ENCODE measurements at places on chromosomes 16 and 17.
A peak's percentile ranks its signal among the peaks of the same experiment; 100 is the strongest.

GRCh38 chr16:53948326-53948725 lies 244.4 kb downstream of the FTO start:
- no peak for DNase-seq

DNA sequence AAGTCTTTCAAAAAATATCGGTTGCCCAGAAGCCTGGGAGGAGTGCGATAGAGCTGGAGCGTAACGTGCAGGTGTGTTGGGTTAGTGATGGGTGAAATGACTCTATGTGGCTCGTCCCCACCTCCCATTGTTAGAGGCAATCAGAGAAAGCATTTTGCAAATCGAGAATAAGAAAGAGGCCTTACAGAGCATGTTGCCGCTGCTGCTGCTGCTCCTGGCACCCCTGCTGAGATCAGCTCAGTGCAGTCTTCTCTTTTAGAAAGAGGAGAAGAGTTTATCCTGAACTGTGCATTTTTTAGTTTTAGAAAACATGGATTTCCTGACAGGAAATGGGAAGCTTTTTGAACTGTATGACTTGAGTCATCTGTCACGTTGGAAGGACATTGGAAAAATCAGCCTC lies 774.5 kb upstream of the RBFOX1 start:
- DNase-seq = no peak

DNA sequence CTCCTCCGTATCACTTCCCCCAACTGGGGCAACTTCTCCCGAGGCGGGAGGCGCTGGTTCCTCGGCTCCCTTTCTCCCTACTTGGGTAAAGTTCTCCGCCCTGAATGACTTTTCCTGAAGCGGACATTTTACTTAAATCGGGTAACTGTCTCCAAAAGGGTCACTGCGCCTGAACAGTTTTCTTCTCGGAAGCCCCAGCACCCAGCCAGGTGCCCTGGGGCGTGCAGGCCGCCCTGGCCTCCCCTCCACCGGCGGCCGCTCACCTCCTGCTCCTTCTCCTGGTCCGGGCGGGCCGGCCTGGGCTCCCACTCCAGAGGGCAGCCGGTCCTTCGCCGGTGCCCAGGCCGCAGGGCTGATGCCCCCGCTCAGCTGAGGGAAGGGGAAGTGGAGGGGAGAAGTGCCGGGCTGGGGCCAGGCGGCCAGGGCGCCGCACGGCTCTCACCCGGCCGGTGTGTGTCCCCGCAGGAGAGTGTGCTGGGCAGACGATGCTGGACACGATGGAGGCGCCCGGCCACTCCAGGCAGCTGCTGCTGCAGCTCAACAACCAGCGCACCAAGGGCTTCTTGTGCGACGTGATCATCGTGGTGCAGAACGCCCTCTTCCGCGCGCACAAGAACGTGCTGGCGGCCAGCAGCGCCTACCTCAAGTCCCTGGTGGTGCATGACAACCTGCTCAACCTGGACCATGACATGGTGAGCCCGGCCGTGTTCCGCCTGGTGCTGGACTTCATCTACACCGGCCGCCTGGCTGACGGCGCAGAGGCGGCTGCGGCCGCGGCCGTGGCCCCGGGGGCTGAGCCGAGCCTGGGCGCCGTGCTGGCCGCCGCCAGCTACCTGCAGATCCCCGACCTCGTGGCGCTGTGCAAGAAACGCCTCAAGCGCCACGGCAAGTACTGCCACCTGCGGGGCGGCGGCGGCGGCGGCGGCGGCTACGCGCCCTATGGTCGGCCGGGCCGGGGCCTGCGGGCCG lies 1.6 kb downstream of the HIC1 start:
- DNase-seq = peak; percentile 53

GRCh38 chr16:61295311-61295710 lies 740.9 kb downstream of the CDH8 start:
- no peak for DNase-seq

- no peak for DNase-seq
Observed at GRCh38 chr17:76014925-76015261, 12.2 kb downstream of the EVPL start.

GRCh38 chr16:83681381-83681956 lies 126.3 kb upstream of the HSBP1 start:
- no peak for DNase-seq

- no peak for DNase-seq
Observed at GRCh38 chr17:5840811-5841446, 229.2 kb upstream of the WSCD1 start.

DNA sequence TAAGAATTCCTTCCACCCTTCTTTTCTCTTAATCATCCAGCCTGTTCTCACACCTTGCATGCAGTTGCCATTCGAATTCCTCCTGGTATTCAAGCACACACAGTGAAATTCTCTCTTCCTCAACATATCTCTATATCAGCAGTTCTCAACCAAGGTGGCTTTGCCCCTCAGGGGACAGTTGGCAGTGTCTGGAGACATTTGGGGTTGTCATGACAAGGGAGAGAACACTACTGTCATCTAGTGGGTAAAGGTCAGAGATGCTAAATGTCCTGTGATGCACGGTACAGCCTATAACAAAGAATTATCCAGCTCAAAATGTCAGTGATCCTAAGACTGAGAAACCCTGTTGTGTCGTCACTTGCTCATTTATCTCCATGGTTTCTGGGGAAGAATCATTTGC lies 94.8 kb upstream of the CPHXL start:
- no peak for DNase-seq

- no peak for DNase-seq
Observed at GRCh38 chr17:58538811-58539409, 24.5 kb upstream of the MTMR4 start.

DNA sequence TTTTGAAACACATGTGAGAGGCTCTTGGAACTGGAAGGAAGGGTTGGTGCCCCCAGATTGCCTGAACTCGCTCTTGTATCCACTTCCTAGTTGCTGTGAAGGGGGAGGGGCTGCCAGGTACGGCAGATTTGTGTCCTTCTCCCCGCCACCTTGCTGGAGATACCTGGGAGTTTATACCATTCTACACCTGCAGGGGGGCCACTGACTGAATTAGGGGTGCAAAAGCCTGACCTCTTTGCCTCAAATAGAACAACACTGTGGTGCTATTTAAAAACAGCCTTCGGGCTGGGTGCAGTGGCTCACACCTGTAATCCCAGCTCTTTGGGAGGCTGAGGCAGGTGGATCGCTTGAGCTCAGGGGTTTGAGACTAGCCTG lies 35.1 kb upstream of the IL34 start:
- no peak for DNase-seq

DNA sequence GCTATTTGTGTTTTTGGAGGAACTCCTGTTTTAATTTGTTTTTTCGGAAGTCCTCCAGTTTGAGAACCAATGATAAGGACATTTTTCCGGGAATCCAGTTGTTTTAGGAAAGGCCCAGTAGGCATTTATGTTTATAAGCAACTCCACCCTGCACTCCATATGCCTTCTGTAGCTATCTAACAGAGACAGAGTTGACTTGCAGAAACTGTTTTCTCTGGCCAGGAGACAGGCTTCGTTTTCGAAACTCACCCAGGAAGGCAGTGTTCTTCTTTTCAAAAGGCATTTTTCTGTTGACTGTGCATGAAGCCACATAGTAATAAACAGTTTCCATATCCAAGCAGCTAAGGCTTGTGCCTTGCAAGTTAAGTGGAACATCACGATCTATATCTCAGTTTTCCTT lies 587.1 kb downstream of the WWOX start:
- no peak for DNase-seq

DNA sequence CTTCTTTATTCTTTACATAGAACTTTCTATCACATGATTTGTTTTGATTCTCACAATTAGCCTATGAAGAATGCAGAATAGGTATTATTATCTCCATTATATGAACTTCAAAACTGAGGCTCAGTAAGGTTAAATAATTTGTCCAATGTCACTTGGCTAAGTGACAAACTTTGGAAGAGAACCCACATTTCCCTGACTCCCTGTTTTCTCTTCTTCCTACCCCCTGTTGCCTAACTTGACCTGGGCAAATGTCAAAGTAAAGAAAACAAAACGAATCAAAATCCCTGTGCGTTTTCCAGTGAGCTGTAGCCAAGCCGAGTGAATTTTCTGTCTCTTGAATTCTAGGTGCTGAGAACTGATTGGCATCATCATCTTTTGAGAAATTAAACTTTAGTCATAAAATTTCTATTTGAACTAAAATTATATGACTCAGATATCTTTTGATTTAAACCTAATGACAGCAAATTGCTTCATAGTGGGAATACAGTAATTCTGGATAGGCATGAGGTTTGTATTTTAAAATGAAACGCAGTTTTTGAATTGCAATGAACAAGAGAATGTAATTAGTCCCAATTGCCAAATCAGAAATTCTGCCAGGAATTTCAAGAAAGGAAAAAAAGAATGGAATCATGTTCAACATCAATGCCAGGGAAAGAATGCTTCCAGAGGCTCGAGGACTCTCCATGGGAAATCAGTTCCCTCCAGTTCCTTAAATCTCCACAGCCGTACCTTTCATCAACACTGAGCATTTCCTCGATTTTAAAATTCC lies 4.6 kb upstream of the NACA2 start:
- DNase-seq = no peak

DNA sequence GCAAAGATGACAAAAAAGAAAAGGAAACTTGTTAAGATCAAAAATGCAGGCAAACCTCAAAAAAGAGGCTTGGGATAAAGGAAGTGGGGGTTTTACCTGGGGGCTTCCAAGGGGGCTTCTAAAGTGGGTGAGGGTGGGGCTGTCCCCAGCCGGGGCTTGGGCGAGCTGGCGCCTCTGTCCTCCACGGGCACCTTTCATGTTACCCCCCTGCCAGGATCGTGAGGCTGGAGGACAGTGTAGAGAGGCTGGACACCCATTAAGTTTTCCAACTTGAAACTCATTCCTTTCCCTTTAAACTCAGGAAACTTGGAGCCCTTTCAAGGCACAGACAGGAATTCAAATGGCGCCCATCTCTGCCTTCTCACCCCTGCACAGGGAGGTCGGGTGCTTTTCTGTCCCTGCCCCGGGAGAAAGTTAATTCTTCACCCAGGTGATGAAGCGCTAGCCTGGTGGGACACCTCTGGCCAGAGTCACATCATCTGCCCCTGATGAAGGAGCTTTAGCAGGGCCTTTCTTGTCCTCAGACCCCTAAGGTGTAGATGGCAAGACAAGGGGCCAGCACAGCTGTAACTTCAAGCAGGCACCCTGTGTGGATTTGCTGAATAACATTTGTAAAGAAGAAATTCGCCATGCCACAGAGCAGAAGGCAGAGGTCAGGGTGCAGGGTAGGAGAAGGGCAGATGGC lies 87.3 kb downstream of the C16orf78 start:
- DNase-seq = peak; percentile 21

- no peak for DNase-seq
Observed at GRCh38 chr17:39675390-39676082, 7.3 kb downstream of the PNMT start.

DNA sequence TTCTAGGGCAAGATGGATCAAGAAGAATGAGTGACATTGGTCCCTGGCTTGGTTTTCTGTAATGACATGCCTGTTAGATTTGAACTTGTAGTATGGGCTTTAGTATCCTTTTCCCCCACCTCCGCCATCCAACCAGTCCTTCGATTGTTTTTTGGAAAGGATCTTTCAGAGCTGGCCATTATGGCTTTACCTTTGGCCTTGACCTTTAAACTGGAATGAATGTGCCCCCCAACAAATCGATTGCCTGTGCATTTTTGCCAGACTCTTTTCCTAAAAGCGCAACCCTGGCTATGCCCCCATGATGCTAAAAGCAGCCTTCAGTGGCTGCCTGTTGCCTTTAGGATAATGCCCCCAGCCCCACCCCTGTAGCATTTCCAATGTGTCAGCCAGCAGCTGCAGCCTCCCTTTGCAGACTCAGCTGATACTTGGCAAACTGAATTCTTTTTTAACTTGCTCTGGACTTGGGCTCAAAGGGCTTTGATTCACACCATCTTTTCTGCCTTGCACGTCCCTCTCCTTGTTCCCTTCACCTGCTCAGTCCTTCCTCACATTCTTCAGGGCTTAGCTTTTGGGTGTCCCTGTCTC lies 4.0 kb downstream of the GPRC5C start:
- no peak for DNase-seq

DNA sequence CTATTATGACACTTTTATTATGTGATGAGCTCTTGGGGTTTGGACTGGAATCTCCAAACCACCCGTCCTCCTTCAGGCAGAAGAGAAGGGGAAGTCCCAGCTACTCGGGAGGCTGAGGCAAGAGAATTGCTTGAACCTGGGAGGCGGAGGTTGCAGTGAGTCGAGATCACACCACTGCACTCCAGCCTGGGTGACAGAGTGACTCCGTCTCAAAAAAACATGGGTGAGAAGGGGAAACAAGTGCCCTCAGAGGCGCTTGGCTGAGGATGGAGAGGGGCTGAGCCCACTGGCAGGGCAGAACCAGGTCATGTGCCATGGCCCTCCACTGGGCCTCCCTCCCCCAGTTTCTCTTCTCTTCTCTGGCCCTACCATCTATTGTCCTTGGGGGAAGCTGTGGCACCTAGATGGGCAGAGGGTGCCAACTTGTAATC lies 120.9 kb upstream of the SMURF2 start:
- no peak for DNase-seq

- DNase-seq = no peak
Observed at GRCh38 chr17:57935833-57936807, 19.1 kb downstream of the CUEDC1 start.

GRCh38 chr17:17570798-17571716 lies 20.5 kb downstream of the PEMT start:
- no peak for DNase-seq

DNA sequence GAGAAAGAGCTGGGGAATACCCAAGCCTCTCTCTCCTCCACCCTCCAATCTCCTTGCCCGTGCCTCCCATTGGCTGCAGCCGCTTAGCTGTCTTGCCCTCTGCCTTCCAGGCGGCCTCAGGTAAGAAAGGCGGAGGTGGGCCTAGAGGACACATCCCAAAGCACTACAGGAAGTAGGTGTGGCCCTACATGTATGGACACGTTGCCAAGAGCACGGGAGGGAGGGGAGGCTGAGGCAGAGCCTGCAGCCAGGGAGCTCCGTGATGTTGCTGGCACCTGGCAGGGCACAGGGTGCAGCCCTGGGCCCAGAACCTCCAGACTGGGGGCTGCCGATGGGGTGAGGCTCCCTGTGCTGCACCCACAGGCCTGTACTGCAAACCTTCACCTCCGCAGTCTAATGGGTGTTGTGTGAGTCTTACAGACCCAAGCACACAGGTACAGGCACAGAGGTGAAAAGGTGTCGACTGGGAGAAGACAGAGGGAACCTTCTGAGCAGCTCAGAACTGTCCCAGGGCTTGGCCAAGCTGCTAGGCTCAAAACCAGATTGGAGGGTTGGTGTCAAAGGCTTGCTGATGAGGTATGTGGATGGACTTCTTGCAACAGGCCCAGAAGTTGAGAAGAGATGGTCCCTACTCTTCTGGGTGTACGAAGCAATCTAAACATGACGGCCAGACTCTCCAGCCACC lies 23.5 kb upstream of the FOXK2 start:
- no peak for DNase-seq

GRCh38 chr17:76088041-76088867 lies 9.3 kb downstream of the ZACN start:
- DNase-seq = no peak

DNA sequence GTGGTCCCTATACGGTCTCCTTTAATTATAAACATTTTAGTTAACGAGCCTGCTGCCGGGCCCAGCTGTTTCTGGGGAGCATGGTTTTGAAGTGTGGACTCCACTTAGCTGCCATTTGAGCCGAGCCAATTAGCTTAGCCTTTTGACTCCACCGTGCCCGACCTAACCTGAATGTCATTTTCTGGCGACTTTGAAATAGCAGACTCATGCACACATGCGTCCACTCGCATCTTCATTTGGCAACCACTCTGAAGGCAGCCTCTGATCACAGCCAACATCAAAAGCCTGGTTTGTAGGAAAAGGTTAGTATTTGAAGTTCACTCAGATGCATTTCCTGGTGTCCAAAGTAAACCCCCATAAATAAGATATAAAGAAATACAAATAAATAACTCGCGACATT lies 16.8 kb downstream of the AXIN2 start:
- no peak for DNase-seq

- no peak for DNase-seq
Observed at GRCh38 chr16:85148931-85149330, 36.7 kb upstream of the CIBAR2 start.

GRCh38 chr17:47851764-47852112 lies 775 bp upstream of the SP6 start:
- no peak for DNase-seq

Data from activated CD4-positive, CD25-positive, alpha-beta regulatory T cell treated with anti-CD3 and anti-CD28 coated beads, Interleukin-2, amount 50 U/mL, for 72 hours (primary cell).